MM.1S (cell line): ENCODE measurements at places on chromosomes 6 and 20.

GRCh38 chr6:26232940-26233648 lies 131.9 kb upstream of the BTN3A2 start:
- no peak for DNase-seq
- peak overlapping the region; percentile 61 for H3K4me3 ChIP-seq
- H3K4me1 ChIP-seq = peaks cover 3% of the 10 kb centered on the region; the same call in 1 of the 2 replicates
- peak overlapping the region; percentile 97 for H3K27ac ChIP-seq
- H3K27me3 ChIP-seq = no peaks in the 10 kb centered on the region
- H3K36me3 ChIP-seq = no peaks in the 10 kb centered on the region

DNA sequence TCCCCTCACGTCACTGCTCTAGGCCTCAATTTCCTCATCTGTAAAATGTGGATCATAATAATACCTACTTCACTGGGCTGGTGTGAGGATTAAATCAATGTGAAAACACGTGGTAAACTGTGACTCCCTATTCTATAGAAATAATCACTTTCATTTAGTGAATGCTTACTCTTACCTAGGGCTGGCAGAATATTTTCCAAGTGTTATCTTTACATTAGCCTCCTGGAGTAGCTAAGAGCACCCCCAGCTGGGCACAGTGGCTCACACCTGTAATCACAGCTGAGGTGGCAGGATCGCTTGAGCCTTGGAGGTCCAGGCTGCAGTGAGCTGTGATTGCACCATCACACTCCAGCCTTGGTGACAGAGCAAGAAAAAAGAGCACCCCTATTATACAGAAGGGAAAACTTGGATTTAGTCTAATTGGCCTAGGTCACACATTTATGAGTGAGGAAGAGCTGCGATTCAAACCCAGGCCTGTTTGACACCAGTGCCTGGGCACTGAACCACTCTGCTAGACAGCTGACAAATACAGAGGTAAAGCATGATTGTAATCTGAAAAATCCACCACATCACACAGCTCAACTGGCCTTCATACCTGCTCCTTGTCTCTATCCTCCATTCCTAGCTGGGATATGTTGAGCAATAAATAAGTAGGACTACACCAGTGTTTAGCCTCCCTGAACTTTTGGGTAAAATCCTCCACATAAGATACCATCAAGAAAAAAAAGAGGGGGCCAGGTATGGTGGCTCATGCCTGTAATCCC lies 1.4 kb upstream of the SNTA1 start:
- H3K27me3 ChIP-seq = no peaks in the 10 kb centered on the region
- peak; percentile 52 for DNase-seq
- H3K4me1 ChIP-seq = peaks cover 12% of the 10 kb centered on the region; the same call in 1 of the 2 replicates
- H3K27ac ChIP-seq = no peak overlapping the region
- H3K36me3 ChIP-seq = no peaks in the 10 kb centered on the region
- peak overlapping the region; percentile 71 for H3K4me3 ChIP-seq

GRCh38 chr6:157029980-157030690 lies 253.0 kb downstream of the ARID1B start:
- DNase-seq = no peak
- no peaks in the 10 kb centered on the region for H3K27me3 ChIP-seq
- H3K4me3 ChIP-seq = no peak overlapping the region
- 0 out of 2 replicates have a peak, but pooled peaks cover 4% of the 10 kb centered on the region for H3K4me1 ChIP-seq

DNA sequence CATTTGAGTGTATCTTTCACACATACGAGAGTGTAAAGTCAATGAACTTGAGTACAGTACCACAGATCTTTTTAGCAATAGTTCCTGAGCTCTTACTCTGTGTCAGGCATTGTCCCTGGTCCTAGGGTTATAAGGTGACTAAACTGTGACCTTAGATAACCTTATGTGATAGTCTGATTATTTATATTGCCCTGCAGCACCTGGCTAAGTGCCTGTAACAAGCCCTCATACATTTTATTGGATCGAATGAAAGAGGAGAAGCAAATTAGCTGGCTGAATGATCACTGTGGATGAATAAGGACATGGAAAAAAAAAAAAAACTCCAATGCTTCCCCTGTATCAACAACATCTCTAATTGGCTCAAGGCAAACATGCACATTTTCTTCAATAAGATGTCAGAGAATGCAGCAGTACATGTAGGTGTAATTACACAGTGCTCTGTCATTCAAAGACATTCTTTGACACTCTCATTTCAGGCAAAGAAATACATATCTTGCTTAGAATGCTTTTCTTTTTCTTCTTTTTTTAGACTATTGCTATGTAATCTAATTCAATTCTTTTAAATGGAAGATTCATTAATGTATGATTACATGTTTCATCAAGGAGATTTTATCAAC lies 153.4 kb downstream of the PHACTR1 start:
- no peak for DNase-seq
- no peak overlapping the region for H3K4me3 ChIP-seq
- no peaks in the 10 kb centered on the region for H3K27me3 ChIP-seq
- no peak overlapping the region for H3K27ac ChIP-seq

DNA sequence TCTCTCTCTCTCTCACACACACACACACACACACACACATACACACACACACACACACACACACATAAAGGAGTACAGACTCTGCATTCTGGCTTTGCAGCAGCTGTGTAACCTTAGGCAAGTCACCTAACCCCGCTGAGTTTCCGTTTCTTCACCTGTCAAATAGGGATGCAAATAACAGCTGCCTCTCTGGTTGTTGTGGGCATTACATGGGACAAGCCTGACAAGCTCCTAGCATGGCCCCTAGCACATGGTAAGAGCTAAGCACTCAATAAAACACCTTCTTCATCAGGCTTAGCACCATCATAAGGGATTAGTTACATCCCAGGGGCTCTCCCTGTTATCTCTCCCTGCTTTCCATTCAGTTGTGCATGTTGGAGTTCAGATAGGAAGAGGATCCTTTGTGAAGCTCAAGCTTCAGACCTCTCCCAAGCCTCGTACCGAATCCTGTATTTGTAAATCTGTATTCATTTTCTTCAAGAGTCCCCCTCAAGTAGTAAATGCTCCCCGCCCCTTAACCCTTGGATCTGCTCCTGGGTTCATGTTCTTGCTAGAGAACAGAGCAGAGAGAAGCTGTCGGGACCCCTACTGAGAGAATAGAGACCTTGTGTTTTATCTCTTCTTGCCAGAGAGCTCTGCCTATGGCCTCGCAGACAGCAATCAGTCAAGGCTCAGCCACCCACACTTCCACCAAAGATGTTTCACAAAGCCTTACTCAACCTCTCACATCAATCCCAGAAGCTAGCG lies 2.2 kb downstream of the SLC13A3 start:
- H3K4me3 ChIP-seq = no peak overlapping the region
- no peak overlapping the region for H3K27ac ChIP-seq
- DNase-seq = no peak
- no peaks in the 10 kb centered on the region for H3K36me3 ChIP-seq
- no peaks in the 10 kb centered on the region for H3K4me1 ChIP-seq
- H3K27me3 ChIP-seq = no peaks in the 10 kb centered on the region

- no peak overlapping the region for H3K27ac ChIP-seq
- H3K27me3 ChIP-seq = peaks cover 34% of the 10 kb centered on the region
- H3K36me3 ChIP-seq = no peaks in the 10 kb centered on the region
- DNase-seq = no peak
Measured at GRCh38 chr20:61217848-61218247, 34.2 kb upstream of the CDH4 start.

GRCh38 chr6:3398755-3399696 lies 57.8 kb downstream of the SLC22A23 start:
- DNase-seq = no peak
- no peak overlapping the region for H3K4me3 ChIP-seq
- no peaks in the 10 kb centered on the region for H3K4me1 ChIP-seq
- no peaks in the 10 kb centered on the region for H3K36me3 ChIP-seq
- no peak overlapping the region for H3K27ac ChIP-seq
- H3K27me3 ChIP-seq = no peaks in the 10 kb centered on the region

GRCh38 chr6:24387818-24388217 lies 14.9 kb upstream of the MRS2 start:
- no peak overlapping the region for H3K27ac ChIP-seq
- DNase-seq = no peak
- no peaks in the 10 kb centered on the region for H3K27me3 ChIP-seq
- H3K4me3 ChIP-seq = no peak overlapping the region
- no peaks in the 10 kb centered on the region for H3K36me3 ChIP-seq

GRCh38 chr20:45867819-45868176 lies 10.4 kb downstream of the ZSWIM3 start:
- no peaks in the 10 kb centered on the region for H3K36me3 ChIP-seq
- DNase-seq = no peak
- H3K27me3 ChIP-seq = no peaks in the 10 kb centered on the region
- H3K4me3 ChIP-seq = no peak overlapping the region
- H3K4me1 ChIP-seq = no peaks in the 10 kb centered on the region

- H3K4me3 ChIP-seq = no peak overlapping the region
- peaks cover 27% of the 10 kb centered on the region for H3K27me3 ChIP-seq
- no peak for DNase-seq
Measured at GRCh38 chr20:61126369-61127195, 125.5 kb upstream of the CDH4 start.

DNA sequence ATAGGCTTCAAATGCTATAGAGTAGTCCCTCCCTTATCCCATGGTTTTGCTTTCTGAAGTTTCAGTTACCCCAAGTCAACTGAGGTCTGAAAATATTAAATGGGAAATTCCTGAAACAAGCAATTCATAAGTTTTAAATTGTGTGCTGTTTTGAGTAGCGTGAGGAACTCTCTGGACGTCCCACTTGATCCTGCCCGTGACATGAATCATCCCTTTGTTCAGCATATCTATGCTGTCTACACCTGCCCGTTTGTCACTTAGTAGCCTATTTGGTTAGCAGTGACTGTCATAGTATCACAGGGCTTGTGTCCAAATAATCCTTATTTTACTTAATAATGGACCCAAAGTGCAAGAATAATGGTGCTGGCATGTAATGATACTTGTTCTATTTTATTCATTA lies 5.0 kb downstream of the PCMT1 start:
- H3K27me3 ChIP-seq = no peaks in the 10 kb centered on the region
- no peaks in the 10 kb centered on the region for H3K36me3 ChIP-seq
- no peak for DNase-seq
- no peak overlapping the region for H3K27ac ChIP-seq
- H3K4me1 ChIP-seq = no peaks in the 10 kb centered on the region

GRCh38 chr6:16819752-16820151 lies 58.5 kb upstream of the ATXN1 start:
- H3K4me3 ChIP-seq = no peak overlapping the region
- no peaks in the 10 kb centered on the region for H3K4me1 ChIP-seq
- no peak overlapping the region for H3K27ac ChIP-seq

DNA sequence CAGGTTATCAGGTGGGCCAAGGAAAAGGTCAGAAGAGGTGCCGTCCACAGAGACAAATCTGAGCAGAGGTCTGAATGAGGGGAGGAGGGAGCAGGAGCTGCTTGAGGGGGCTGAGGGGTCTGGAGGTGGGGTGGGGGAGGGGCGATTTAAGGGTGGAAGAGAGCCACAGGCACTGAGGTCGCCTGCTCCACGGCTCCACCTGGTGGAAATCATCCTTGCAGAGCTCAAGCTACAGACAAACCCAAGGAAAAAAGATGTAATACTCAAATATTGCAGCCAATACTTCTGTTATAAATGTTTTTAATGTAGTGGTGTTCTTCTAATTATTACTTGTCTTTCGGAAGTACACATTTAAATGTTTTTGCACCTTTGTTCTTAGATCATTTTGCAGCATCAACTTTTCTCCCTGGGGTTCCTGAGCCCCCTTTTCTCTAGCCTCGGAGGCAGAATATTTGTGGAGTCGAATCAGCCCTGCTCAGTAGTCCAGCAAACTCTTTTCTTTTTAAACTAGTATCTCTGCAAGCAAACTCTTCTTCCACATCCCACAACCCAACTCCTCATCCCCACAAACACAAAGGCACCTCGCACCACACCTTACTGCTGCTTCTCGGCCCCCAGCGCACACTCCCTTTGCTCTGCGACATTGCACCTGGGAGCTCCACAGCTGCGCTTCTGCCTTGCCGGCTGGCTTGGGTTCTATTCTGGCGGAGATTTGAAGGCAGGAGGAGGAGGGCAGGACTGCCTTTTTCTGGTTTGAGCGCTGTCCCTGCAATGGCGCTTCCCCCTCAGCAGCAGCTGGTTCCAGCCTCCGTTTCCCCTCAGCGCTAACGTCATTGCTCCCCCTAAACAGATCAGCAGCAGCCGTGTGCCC lies 51.0 kb upstream of the TFAP2A start:
- no peak overlapping the region for H3K27ac ChIP-seq
- H3K27me3 ChIP-seq = no peaks in the 10 kb centered on the region; the same call in 1 of the 2 replicates
- peak; percentile 53 for DNase-seq
- H3K36me3 ChIP-seq = no peaks in the 10 kb centered on the region
- no peaks in the 10 kb centered on the region for H3K4me1 ChIP-seq

DNA sequence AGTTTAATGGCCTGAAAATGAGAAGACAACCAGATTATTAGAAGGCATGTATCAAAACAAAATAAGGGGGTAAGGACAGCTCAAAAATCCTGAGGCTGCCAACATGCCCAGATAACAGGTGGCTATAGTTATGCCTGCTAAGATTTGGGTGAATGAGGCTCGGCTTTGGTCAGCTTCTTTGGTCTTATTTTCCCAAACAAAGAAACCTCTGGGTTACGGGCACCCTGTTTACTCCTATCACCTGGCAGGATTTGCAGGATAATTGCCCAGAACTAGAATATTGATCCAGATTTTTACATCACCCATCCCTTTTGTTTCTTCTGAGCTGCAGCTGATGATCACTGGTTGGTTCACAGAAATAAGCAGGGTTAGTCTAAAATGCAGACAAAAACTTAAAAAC lies 74.3 kb downstream of the SLC16A10 start:
- no peaks in the 10 kb centered on the region for H3K27me3 ChIP-seq
- H3K27ac ChIP-seq = no peak overlapping the region
- H3K36me3 ChIP-seq = no peaks in the 10 kb centered on the region
- no peak overlapping the region for H3K4me3 ChIP-seq
- no peaks in the 10 kb centered on the region for H3K4me1 ChIP-seq

DNA sequence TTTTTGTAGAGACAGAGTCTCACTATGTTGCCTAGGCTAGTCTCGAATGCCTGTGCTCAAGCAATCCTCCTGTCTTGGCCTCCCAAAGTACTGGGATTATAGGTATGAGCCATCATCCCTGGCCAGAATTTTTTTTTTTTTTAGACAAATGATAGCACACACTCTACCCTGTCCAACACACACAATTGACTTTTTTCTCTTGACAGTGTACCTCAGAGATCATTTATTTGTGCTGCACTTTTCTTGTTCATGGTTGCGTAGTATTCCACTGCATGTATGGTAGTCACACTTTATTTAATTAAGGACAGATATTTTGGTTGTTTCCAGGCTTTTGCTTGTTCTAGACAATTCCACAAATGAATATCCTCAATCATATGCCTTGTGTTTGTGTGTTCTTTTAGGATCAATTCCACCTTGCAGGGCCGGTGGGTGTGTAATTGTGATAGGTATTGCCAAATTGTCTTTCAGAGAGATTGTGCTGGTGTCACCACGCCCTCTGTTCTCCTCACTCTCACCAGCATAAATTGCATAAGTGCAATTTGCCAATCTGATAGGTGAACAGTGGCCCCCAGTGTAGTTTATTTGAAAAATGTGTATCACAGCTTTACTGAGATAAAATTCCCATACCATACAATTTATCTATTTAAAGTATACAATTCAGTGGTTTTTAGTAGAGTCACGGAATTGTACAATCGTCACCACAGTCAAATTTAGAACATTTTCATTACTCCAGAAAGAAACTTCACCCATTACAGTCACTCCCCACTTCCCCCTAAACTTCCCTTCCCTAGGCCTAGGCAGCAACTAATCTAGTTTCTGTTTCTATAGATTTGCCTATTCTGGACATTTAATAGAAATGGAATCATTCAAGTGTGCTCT lies 20.1 kb downstream of the SRC start:
- peak overlapping the region; percentile 77; the same call in 1 of the 2 replicates for H3K27ac ChIP-seq
- H3K36me3 ChIP-seq = no peaks in the 10 kb centered on the region
- H3K27me3 ChIP-seq = no peaks in the 10 kb centered on the region
